ENCODE measurements at places on chromosomes 2 and 18. TPM values are rescaled to one million over a fixed set of nuclear protein-coding genes. Genes with fewer than 3 reads are reported as not detected.
A peak's percentile ranks its signal among the peaks of the same experiment; 100 is the strongest.

- no peaks in the 10 kb centered on the region for H3K27me3 ChIP-seq
- no peak for DNase-seq
- H3K4me3 ChIP-seq = no peak overlapping the region
These were observed 369.7 kb downstream of the DCDC2C start for GRCh38 chr2:4073026-4073569.

GRCh38 chr2:180291060-180291459, 284.0 kb upstream of the CWC22 start:
- H3K4me1 ChIP-seq = no peaks in the 10 kb centered on the region
- no peak for DNase-seq
- no peak overlapping the region for H3K4me3 ChIP-seq

- no peaks in the 10 kb centered on the region for H3K4me1 ChIP-seq
- peak; percentile 70 for DNase-seq
- H3K4me3 ChIP-seq = peak overlapping the region; percentile 93
- no peaks in the 10 kb centered on the region for H3K36me3 ChIP-seq
- peaks cover 28% of the 10 kb centered on the region for H3K27me3 ChIP-seq
These were observed 1.5 kb upstream of the NR4A2 start for GRCh38 chr2:156333951-156334495.

DNA sequence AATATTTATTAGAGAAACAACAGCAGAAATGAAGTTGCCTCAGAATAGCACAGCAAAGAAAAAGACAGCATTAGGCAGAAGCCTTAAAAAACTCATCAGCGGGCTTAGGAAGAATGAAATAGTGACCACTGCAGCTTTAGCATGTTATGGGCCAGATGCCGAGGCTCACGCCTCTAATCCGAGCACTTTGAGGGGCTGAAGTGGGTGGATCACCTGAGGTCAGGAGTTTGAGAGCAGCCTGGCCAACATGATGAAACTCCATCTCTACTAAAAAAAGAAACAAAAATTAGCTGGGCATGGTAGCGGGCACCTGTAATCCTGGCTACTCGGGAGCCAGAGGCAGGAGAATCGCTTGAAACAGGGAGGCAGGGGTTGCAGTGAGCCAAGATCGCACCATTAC, 32.4 kb downstream of the AP1S3 start:
- no peaks in the 10 kb centered on the region for H3K36me3 ChIP-seq
- DNase-seq = no peak
- no peak overlapping the region for H3K4me3 ChIP-seq
- no peaks in the 10 kb centered on the region for H3K27me3 ChIP-seq
- no peak overlapping the region for H3K27ac ChIP-seq

- no peaks in the 10 kb centered on the region for H3K27me3 ChIP-seq
- no peaks in the 10 kb centered on the region for H3K4me1 ChIP-seq
- no peak overlapping the region for H3K4me3 ChIP-seq
These were observed 11.7 kb downstream of the ARHGAP28 start for GRCh38 chr18:6741232-6741663.

- 0 out of 2 replicates have a peak, but pooled peaks cover 2% of the 10 kb centered on the region for H3K36me3 ChIP-seq
- DNase-seq = peak; percentile 58
- 0 out of 2 replicates have a peak, but pooled peaks cover 4% of the 10 kb centered on the region for H3K4me1 ChIP-seq
- H3K4me3 ChIP-seq = no peak overlapping the region
- H3K27ac ChIP-seq = no peak overlapping the region
- no peaks in the 10 kb centered on the region for H3K27me3 ChIP-seq
These were observed 230.8 kb upstream of the RAB6C start for GRCh38 chr2:129748653-129749052.

- no peaks in the 10 kb centered on the region for H3K36me3 ChIP-seq
- H3K4me1 ChIP-seq = no peaks in the 10 kb centered on the region
- no peaks in the 10 kb centered on the region for H3K27me3 ChIP-seq
These were observed 245.4 kb downstream of the ATAD2B start for GRCh38 chr2:23681356-23682140.

GRCh38 chr18:67662996-67663395, 146.5 kb upstream of the DSEL start:
- no peaks in the 10 kb centered on the region for H3K27me3 ChIP-seq
- DNase-seq = no peak
- no peak overlapping the region for H3K27ac ChIP-seq
- no peaks in the 10 kb centered on the region for H3K36me3 ChIP-seq
- no peak overlapping the region for H3K4me3 ChIP-seq

DNA sequence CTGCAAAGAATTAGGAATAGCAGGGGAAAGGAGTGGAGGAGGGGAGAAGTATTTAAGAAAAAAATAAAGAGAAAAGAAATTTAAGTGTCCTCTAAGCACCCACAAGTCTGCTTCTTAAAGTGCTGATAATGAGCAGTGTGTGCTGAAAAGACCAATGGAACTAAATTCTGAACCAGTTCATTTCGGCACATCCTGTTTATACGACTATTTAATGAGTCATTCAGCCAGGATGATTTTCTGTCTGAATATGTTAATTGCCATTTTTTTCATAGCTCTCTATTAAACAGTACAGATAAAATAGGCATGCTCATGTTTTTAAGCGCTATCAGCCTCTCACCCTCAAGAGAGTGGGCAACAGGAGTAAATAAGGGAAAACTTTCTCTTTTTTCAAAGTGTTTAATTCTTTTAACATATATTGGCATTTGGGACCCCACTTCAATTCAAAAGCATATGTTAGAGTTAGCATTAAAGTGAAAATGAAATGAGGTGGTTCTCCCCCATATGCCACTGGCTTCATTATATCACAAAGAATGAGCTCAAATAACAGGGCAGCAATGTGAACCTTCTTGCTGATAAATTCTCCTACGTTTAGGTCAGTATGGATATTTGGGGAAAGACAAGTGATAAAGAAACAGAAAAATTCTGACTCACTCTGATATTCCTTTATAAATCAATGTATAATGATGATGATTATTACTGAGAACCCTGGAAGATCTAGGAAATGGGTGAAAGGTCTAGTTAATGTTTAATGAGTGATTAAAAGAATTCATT, 87.5 kb downstream of the TCF4 start:
- peaks cover 13% of the 10 kb centered on the region for H3K4me1 ChIP-seq
- no peak overlapping the region for H3K27ac ChIP-seq
- H3K27me3 ChIP-seq = no peaks in the 10 kb centered on the region
- H3K36me3 ChIP-seq = no peaks in the 10 kb centered on the region
- DNase-seq = no peak
- H3K4me3 ChIP-seq = no peak overlapping the region

GRCh38 chr2:54497763-54498680, 41.9 kb downstream of the SPTBN1 start:
- peak overlapping the region; percentile 47 for H3K4me3 ChIP-seq
- H3K36me3 ChIP-seq = no peaks in the 10 kb centered on the region
- DNase-seq = peak; percentile 51
- peaks cover 3% of the 10 kb centered on the region for H3K4me1 ChIP-seq
- no peaks in the 10 kb centered on the region for H3K27me3 ChIP-seq
- peak overlapping the region; percentile 25 for H3K27ac ChIP-seq

DNA sequence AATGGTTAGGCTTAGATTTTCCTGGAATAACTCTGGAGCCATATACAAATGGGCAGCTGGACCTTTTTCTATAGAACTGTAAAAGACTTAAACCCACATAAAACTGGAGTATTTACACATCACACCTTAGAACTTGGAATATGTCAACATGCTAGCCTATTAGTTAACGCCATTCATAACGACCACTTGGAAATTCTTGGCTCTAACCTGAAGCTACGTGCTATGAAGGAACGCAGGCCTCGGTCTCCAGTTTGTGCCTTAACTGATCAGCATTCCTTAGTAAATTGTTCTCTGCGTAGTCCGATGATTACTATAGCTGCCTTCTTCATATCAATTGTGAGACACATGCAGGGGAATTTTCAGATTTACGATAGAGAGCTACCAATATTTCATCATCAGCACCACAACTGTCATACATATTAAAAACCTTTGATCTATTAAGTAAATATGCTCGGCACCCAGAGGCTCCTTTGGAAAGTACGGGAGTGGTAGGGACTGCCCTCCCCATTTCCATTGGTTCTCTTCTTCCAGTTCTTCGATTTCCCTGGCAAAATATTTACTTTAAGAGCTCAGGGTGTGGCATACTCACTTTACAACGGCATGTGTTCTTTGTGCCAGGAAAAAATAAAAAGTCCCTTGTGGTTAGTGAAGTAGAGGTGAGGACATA, 17.5 kb upstream of the CCL20 start:
- H3K4me3 ChIP-seq = no peak overlapping the region
- H3K27me3 ChIP-seq = no peaks in the 10 kb centered on the region
- H3K4me1 ChIP-seq = no peaks in the 10 kb centered on the region
- DNase-seq = no peak
- H3K36me3 ChIP-seq = no peaks in the 10 kb centered on the region
- H3K27ac ChIP-seq = no peak overlapping the region

C2orf80 gene
- not detected for total RNA-seq

RUFY4 gene
- 0.44 TPM for total RNA-seq

CELF4 gene
- 1.5 TPM for total RNA-seq

CDH7 gene
- 0.29 TPM for total RNA-seq

TCF7L1 gene
- total RNA-seq = 117 TPM
